HS-27A (cell line): ENCODE measurements at places on chromosomes 6 and 20.

- DNase-seq = no peak
These were observed 96.6 kb downstream of the SLC16A10 start for GRCh38 chr6:111183702-111184517.

DNA sequence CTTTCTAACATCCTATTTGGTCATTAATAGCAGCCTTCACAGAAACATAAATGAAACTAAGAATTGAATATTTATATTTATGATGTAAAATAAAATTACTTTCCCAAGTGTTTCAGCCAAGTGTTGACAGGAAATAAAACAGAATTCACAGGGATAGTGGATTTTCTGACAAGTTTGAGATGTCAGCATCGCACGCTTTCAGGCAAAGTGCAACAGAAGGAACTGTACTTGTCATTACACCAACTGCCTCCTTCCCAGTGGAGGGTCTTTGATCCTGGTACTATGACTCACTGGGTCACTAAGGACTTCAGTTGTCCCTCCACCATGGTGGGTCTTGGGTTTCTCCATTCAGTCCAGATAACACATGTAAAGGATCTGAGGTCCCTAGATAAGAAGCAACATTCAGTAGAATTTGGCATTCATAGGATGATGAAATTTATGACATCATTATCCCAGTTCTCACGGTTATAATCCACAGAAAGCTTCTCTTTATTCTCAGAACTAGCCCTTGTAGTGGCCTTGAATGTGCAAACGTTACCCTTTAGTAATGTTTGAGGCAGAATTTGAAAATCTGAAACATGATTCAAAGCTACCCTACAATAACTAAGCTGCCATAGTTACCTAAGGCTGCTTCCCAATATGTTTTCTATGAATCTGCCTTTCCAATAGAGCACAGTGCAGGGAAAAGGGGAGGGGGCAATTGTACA, 3.8 kb upstream of the TNFAIP3 start:
- DNase-seq = no peak

DNA sequence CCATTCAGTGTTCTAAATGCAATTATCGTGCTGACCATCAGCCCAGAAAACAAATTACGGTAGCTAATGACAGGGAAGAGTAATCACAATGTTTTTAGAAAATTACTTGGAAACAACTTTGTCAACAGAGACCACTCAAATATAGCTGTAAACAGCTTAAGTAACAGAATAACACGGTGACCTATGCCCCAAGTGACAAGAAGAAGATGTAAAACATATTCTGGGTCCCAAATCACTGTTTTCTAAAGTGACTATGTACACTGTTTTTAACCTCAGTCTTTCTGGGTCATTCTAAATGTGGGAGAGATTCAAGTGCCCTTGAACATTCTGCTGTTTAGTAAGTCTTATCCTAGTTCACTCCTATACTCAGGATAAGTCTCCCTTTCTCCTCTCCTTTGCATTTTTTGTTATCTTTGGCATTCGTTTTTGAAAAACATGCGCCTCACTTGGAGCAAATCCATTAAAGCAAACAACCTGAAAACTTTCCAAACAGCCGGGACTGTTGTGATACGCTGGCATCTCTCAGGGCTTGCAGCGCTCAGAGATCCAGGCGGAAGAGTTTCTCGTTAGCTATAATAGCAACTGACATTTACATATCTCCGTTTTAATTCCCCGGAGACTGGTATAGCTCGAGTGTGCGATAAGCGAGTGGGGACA, 114.5 kb upstream of the SOX4 start:
- DNase-seq = no peak

- DNase-seq = no peak
These were observed 73.2 kb downstream of the SCP2D1 start for GRCh38 chr20:18886756-18887155.

DNA sequence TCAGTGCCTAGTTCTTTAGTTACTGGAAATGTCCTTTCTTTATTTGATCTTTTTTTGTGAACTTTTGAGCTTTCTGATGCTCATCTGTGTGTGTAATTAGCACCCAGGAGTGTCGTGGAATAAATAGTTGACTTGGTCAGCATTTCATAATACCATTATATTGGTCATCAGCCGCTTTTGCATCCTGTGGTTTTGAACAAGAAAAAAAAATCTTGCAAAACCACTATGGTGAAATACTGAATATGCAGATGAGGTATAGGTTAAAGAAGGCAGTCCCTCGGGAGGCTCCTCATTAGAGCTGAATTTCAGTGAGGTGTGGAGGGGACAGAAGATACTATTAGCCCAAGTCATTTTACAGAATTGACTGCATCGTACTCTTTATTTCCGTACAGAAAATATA, 90.1 kb downstream of the FOXO3 start:
- no peak for DNase-seq

DNA sequence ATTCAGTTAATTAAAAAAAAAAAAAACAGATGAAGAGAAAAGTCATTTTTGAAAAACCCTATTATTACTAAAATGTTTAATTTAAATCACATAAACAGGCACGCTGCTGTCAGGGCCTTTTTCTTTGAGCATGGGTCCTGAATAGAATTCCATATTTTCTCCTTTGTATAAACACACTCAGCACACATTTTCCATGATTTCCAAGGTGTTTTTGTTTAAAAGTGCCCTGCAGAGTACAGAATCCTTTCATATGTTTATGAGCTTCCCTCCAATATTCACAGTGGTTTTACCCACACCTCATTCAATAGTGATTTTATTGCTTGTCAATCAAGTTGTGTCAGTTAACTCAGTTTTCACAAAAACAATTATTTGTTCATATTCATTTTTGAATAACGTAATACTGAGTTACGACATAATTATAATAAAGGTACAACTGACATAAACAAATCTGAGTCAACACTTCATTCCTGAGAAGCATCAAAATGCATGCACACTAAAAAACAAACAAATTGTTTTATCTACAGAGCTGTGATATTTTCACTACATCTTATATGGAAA, 15.2 kb downstream of the SLC35B3 start:
- DNase-seq = no peak

DNA sequence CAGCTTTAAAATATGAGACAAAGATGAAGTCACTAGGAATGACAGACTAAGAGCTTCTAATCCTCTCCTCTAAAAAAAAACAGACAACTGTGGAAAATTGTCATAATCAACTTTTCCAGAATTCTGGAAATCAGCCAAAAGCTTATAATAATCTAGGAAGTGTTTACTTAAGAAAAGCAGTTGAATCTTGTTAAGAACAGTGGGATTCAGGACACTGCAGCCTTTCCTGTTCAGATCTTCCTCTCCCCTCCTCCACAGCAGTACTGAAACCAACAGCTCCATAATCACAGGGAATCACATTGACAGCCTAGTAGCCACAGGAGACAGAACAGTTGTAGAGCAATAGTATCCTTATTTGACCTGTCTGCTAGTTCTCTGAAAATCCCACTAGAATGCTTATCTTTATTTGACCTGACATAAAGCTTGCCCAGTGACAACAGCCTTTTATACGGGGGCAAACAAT, 41.6 kb downstream of the IBTK start:
- DNase-seq = no peak

DNA sequence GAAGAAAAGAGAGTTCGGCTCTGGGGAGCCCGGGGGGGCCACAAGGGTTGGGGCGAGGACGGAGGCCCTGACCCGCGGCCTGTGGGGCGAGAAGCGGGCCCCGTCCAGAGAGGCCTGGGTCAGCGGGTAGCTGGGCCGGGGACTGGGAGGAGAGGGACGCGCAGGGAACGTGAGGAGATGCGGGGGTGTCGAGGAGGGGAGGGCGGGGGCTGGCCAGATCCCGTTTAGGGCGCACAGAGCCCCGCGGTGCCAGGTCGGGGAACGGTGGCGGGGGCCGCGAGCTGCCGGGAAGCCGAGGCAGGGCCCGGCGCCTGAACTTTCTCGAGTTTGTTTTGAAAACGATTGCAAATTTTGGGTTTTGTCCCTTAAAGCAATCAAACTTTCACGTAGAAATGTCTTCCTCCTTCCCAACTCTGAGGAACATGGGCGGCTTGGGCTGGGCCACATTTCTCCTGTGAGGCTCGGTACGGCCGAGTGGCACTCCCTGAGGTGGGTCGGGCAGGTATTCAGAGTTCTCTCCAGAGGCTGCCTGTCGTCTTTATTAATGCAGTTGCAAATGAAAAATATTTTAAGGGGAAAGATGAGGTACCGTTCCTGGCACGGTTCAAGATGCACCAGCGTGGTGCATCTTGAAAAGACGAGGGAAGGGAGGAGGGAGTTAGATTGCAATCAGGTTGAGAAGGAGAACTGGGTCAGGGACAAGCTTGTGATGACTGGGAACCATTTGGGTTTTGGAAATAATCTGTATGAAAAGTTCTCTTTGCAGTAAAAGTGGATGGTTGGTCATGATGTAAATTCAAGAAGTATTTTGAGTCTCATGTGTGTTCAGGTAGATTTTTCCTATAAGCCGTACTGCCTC, 972 bp downstream of the RNF8 start:
- DNase-seq = no peak

DNA sequence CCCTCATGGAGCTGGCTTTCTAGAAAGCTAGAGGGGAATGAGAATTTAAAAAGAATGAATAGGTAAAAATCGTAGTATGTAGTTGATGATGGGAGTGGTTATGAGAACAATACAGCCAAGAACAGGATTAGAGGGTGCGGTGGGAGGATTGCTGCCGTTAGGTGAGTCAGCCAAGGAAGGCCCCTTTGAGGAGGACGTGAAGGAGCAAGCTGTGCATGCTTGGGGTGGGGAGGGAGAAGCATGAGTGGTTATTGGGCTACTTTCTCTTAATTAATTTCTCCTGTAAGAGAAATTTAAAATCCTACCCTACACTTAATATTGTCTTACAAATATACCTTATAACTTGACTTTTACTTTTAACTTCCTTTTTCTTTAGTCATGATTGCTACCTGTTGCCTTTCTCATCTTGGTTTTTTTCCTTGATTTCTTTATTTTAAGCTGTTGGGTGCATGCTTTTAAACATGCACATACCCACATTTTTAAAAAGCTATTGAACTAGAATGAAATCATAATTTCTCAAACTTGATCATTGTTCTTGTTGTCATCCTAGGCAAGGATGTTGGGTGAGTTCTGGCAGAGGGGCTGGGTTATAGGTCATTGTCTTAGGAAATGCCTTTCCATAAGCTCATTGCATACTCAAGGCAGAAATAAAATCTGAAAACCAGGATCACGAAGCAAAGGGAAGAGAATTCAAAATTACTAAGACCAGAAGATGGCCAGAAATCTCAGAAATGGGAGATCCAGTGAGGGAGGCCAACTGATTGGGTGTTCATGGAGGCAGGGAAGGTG, 114.5 kb downstream of the TCP11 start:
- no peak for DNase-seq

GRCh38 chr20:33724439-33725094, 4.5 kb upstream of the PXMP4 start:
- no peak for DNase-seq

- no peak for DNase-seq
These were observed 189.7 kb downstream of the DTNBP1 start for GRCh38 chr6:15473174-15473573.

- no peak for DNase-seq
These were observed 18.7 kb upstream of the TRPC4AP start for GRCh38 chr20:35111141-35111888.

DNA sequence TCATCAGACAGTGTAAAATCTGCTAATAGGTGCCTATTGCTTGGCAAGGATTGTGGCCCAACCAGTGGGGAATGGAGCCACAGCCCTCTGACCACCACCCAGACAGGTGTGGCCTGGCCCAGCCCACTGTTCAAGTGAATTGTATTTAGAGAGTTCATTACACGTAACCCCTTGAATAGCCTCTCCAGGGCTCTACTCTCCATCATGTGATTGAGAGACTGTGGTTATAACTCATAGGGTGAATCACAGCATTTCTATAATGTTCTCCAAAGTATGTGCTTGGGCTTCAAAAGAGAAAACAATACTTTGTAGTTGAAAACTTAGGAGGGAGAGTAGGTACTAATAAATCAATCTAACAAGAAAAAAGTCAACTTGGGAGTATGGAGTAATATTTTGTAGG, 38.4 kb downstream of the ALDH8A1 start:
- DNase-seq = peak; percentile 45

DNA sequence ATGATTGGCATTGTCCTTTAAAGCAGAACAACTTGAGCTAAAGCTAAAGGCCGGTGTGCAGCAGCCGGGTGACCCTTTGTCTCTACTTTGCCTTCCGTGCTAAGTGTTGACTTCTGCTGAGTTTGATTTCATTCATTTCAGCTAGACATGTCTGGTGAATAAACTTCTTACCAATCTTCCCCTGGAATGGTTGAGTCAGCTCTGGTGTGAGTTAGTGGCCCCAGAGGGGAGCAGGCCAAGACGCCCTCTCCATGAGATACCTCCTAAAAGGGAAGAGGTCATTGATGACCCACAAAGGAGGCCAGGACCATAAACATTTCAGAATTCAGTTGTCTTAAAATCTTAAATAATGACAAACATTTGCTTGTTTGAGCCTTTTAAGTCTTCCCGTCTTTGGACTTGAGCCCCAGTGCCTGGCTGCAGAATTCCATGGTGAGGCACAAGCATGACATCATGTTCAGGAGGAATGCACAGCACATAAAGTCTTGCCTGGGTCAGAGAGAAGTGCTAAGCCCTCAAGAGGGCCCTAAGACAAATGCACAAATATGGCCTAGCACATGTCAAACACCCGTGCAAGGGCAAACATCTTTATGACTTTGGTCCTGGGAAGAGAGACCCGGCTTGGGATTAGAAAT, 96.3 kb upstream of the NEDD9 start:
- DNase-seq = no peak

DNA sequence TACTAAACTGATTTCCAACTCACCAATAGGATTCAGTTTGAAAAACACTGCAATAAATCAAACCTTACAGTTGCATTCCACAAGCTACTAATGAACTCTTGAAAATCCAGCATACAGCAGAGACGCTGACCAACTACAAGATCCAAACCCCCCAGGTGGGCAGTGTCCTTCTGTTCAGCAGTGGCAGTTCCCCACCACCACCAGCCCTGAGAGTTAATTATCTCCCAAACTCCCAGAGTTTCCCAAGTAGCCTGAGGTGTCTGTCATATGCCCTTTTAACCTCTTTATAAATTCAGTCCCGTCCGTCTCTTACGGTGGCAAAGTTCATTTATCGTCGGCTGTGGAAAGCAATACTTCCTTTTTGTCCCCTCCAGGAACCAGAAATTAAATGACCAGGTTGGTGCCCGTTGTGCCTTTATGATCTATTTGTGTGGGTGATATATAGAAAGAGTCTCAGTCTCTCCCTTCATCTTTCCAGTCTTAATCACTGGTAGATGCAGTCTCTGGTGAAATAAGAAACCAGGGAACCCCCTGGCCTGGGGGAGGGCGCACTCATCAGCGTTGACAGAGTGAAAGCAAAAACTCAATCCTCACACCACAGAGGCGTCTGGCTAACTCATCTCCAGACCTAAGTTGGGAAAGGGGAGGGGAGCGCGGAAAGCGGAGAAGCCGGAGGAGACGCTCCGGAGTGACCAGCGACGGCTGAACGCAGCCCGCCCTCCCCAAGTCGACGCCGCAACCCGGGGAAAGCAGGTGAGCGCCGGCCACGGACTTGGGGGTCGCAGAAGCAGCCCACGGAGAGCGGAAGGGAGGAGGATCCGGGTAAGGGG, 717 bp downstream of the MRPL14 start:
- DNase-seq = no peak

- no peak for DNase-seq
These were observed 131.9 kb downstream of the TRMT11 start for GRCh38 chr6:126118058-126118755.
